Vagina (tissue), 2 donors: ENCODE measurements at places on chromosomes 7 and 10. TPM values are rescaled to one million over a fixed set of nuclear protein-coding genes. Genes with fewer than 3 reads are reported as not detected.

The SEC24C gene
- total RNA-seq, result 47.9 TPM

- H3K36me3 ChIP-seq, result no peaks in the 10 kb centered on the region
- peaks cover 7% of the 10 kb centered on the region for H3K4me1 ChIP-seq
- H3K27me3 ChIP-seq, result no peaks in the 10 kb centered on the region
- H3K27ac ChIP-seq, result no peak overlapping the region
Measured at GRCh38 chr10:77075926-77076325, 561.7 kb downstream of the KCNMA1 start.

- H3K27me3 ChIP-seq, result no peaks in the 10 kb centered on the region
- no peaks in the 10 kb centered on the region for H3K36me3 ChIP-seq
- peaks cover 23% of the 10 kb centered on the region for H3K4me1 ChIP-seq
Measured at GRCh38 chr7:101018271-101019167, 1.4 kb upstream of the MUC17 start.

The ANKRD30A gene
- total RNA-seq, result not detected

- H3K27me3 ChIP-seq, result no peaks in the 10 kb centered on the region
Measured at GRCh38 chr7:31074403-31075085, 22.4 kb downstream of the ADCYAP1R1 start.

The SNCG gene
- 36.6 TPM for total RNA-seq

DNA sequence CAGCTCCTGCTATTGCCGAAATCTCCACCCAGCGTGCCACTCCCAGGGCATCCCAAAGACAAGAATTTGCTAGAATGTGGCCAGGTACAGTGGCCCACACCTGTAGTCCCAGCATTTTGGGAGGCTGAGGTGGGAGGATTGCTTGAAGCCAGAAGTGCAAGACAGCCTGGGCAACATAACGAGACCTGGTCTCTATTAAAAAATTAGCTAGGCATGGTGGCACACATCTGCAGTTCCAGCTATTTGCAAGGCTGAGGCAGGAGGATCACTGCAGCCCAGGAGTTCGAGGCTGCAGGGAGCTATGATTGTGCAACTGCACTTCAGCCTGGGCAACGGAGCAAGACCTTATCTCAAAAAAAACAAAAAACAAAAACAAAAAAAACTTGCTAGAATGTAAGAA, 73.3 kb upstream of the LYZL2 start:
- peaks cover 12% of the 10 kb centered on the region for H3K4me1 ChIP-seq
- H3K36me3 ChIP-seq, result no peaks in the 10 kb centered on the region
- no peak overlapping the region for H3K4me3 ChIP-seq
- H3K27me3 ChIP-seq, result no peaks in the 10 kb centered on the region
- DNase-seq, result no peak
- H3K27ac ChIP-seq, result no peak overlapping the region

The CYP26C1 gene
- total RNA-seq, result not detected

GRCh38 chr10:323651-324293, 188.5 kb downstream of the ZMYND11 start:
- peak; percentile 88 for DNase-seq
- peak overlapping the region; percentile 60 for H3K27ac ChIP-seq

- no peak overlapping the region for H3K27ac ChIP-seq
- no peaks in the 10 kb centered on the region for H3K36me3 ChIP-seq
- no peak for DNase-seq
- H3K27me3 ChIP-seq, result no peaks in the 10 kb centered on the region
Measured at GRCh38 chr7:77266291-77266794, 66.7 kb upstream of the FGL2 start.

The KCNK18 gene
- total RNA-seq, result not detected
